ENCODE measurements at places on chromosomes 7 and 10. TPM values are rescaled to one million over a fixed set of nuclear protein-coding genes. Genes with fewer than 3 reads are reported as not detected.
A peak's percentile ranks its signal among the peaks of the same experiment; 100 is the strongest.

DNA sequence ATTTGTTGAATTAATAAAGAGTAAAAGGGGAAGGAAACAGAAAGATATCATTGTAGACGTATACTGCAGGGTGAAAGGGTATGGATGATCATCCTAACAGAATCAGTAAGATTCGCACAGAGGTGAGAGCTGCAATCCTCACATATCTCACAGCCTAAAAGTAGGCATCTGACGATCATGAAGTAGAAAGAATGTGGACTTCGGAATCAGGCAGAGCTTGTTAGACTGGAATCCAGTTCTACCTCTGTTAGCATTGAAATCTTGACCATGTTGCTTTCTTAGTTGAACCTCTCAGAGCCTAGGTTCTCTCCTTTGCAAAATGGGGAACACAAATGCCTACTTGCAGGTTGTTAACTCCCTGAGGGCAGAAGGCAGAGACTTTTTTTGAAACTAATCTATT is 320.0 kb upstream of the C7orf33 start:
- no peak for DNase-seq

GRCh38 chr10:113450046-113450804 is 102.6 kb upstream of the HABP2 start:
- DNase-seq = no peak

The PLPP4 gene
- not detected for total RNA-seq

GRCh38 chr7:114976666-114977065 is 54.8 kb downstream of the MDFIC start:
- no peak for DNase-seq

- DNase-seq = no peak
Measured at GRCh38 chr7:85081846-85082245, 105.0 kb downstream of the SEMA3D start.

GRCh38 chr7:32144676-32145075 is 74.5 kb upstream of the PDE1C start:
- DNase-seq = no peak

The MNX1 gene
- 7.7 TPM for total RNA-seq

GRCh38 chr7:116438267-116438666 is 61.3 kb upstream of the CAV2 start:
- no peak for DNase-seq

The NRCAM gene
- total RNA-seq = 0.15 TPM

DNA sequence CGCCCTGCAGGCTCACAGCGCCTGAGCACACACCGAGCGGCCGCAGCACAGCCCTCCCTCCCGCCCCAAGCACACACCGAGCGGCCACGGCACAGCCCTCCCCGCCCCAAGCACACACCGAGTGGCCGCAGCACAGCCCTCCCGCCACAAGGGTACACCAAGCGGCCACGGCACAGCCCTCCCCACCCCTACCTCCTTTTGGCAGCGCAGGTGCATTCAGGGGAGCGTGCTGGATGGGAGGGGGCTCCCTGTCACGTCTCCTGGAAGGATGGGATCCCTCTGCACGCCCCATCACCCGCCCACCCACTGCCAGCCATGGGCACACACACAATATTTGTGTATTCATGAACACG is 482.6 kb downstream of the DNAJB6 start:
- no peak for DNase-seq

The CAMK1D gene
- total RNA-seq = 9.6 TPM

DNA sequence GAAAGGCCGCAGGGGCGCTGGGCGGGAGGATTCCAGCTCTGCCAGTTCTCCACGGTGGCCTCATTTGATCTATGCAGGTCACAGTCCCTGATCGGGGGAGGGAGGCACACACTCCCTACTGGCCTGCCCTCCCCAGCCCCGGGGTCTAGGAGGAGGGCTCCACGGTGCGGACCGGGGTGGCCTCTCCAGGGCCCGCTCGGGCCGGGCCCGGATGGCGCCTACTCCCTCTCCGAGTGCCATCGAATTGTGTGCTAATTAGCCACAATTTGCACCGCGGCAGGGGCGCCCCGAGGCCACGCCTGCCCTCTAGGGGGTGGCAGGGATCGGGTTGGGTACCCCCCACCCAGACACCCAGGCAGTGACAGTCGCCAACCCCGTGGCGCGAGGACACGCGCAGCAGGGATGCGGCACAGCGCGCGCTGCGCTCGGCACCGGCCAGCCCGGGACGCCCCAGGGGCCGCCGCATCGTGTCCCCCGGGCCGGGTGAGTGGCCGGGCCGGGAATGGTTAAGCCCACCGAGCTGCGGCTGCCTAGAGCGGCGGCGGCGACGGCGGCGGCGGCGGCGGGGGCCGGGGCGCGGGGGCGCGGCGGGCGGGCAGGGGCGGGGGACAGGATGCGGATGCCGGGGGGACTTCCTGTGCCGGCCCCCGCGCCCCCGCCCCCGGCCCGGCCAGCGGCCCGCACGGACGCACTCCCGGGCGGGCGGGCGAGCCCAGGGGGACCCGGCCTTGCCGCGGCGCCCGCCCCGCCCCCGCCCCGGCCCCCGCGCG is at the start of gene ZNF853:
ZNF853 (plus strand) TSS at position 658 of the 770 bp plus-strand sequence. CDS start 565 bp downstream, outside the sequence.
- DNase-seq = no peak

The OR9A2 gene
- total RNA-seq = not detected

- peak; percentile 4 for DNase-seq
Measured at GRCh38 chr10:85786401-85786899, 580.1 kb downstream of the GRID1 start.

DNA sequence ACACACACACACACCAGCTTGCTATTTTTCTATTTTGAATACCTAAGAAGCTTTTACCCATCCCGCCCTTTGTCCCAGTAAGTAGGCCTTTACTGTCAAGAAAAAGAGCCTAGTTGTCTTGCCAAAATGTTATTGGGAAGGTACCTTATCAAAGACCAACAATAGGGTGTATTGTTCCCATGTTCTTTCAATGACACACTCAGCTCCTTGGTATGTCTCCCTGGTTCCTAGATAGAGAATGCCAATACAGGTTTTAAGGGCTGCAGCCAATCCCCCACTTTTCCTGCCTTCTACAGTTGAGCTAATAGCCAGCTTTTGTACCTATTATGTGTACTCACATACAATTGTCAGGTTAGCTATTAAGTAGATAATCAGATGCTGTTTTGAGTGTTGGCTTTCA is 92.0 kb upstream of the LRRTM3 start:
- DNase-seq = no peak

- no peak for DNase-seq
Measured at GRCh38 chr7:80671744-80672143, 33.3 kb downstream of the CD36 start.

GRCh38 chr10:71285180-71285545 is 33.9 kb upstream of the SLC29A3 start:
- DNase-seq = no peak

DNA sequence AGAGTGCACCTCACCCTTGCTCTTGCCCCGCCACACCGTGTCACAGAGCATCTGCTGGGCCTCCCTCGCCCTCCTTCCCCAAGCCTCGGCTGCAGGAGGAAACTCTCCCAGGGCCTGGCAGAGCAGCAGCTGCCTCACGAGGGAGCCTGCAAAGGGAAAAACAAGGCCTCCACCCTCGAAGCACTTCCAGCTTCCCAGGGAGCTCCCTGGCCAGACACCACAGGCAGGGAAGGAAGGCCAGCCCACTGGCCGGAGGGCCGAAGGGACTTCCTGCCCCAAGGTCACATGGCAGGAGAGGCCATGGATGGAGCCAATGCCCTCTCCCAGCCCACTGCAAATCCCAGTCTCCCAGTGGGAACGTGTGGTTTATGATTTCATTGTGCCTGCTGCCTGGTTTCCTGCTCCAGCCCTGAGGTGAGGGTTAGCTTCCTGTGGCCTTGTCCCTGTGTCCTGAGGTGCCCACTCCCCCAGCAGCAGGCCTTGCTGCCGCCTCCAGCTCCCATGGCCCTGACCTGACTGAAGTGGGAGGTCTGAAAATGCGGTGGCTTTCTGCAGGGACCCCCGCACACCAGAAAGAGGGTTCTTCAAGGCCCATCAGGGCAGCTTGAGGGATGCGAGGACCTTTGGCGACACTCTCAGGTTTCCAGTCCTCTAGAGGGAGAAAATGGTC is 100.5 kb upstream of the PPIF start:
- DNase-seq = no peak

- peak; percentile 7 for DNase-seq
Measured at GRCh38 chr10:76902949-76903348, 734.7 kb downstream of the KCNMA1 start.

All from HCT116 (cell line).